Esophagus muscularis mucosa (tissue), 4 donors: ENCODE measurements at places on chromosomes 12 and 14. TPM values are rescaled to one million over a fixed set of nuclear protein-coding genes. Genes with fewer than 3 reads are reported as not detected.

- DNase-seq: no peak
Measured at GRCh38 chr14:51094282-51094821, 553 bp downstream of the TRIM9 start.

DNA sequence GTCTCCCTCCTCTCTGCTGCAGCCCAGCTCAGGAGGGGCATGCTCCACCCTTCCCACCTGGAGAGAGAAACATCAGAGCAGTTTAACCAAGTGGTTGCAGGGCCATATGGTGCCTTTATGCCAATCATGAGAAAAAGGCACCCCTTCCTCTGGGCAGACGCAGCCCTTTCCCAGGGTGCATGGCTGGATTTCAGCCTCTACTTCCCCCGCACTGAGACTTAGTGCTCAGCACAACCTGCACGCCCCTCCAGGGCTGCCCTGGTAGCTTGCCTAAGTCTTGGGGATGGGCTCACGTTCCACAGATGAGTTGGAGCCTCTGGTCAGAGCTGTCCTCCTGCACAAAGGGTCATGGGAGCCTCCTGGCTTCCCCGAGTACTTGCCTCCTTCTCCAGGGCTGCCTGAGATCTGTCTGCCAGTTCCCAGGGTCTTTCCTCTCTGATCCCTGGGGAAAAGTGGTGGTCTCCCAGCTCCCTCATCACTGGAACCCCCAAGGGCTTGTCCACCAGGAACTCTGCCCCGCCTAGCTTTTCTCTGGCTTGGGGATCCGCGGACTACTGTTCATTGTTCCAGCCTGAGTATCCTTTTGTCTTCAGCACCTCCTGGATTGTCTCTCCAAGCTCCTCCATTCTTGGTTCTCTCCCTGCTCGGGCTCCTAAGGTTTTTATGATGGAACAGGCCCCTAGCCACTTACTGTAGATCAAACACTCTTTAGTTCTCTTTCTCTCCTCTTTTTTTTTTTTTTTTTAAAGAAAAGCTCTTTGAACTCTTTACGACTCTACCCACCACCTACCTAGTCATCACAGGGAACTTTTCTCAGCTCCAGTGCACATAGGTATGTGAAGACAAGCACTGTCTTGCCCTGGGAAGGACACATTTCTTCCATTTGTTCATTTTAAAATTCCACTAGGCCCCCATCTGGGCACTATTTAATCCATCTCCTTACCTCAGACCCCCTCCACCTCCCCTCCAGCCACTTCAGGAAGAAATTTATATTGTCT is 6.1 kb upstream of the KRT74 start:
- DNase-seq: no peak

- DNase-seq: no peak
Measured at GRCh38 chr12:16348435-16349130, 1.1 kb downstream of the MGST1 start.

DNA sequence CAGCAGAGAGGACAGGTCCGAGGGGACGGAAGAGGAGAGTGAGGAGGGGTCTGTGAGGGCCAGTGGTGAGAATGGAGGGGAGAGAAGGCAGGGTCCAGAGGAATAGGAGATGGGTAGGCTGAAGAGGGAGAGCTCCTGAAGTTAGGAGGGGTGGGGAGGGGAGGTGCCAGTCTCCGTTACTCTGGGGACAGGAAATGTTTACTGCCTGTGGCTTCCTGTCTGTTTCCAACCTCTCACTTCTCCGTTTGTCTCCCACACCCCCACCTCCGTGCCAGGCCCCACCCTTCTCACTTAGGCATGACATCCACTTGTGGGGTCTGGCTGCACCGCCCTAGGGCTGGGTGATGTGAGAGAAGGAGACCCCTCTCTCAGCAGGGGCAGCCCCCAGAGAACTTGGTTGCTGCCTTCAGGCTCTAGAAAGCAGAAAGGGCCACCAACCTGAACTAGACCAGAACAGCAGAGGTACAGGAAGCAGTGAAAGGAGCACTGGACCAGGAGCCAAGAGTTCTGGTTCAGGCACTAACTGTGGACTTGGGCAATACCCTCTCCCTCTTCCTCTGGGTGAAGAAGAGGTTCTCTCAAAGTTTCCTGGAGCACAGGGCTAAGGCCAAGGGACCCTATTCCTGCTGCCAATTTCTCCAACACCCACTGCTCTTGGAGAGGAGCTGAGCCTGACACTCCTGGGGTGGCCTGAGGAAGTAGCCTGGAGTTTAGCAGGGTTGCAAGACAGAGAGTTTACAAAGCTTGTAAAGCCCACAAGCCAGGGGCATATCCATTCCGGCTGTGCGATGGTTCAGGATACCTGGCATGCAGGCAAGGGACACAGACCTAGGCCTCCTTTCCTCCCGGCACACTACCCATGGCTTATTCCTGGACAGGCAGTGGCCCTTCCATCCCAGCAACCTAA is 5.5 kb downstream of the ITGA5 start:
- no peak for DNase-seq

- DNase-seq: no peak
Measured at GRCh38 chr12:124622331-124622730, 54.9 kb upstream of the NCOR2 start.

DNA sequence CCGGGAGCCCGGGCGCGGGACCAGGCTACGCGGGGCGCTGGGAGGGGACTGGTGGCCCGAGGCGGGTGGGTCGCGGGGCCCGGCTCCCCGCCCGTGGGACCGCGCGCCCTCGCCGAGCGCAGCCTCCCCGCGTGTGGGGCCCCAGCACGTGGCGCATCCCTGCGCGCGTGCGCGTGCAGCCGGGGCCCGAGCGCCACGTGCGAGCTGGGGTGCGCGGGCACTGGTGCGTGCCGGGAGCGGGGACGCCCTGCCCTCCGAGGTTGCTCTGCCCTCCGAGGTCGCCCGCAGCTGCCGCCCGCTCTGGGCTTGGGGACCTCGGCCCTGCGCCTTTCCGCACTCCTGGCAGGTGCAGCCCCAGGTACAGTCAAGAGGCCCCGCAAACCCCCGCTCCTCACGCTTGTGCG is 365 bp upstream of the CCDC88C start:
- DNase-seq: no peak

DNA sequence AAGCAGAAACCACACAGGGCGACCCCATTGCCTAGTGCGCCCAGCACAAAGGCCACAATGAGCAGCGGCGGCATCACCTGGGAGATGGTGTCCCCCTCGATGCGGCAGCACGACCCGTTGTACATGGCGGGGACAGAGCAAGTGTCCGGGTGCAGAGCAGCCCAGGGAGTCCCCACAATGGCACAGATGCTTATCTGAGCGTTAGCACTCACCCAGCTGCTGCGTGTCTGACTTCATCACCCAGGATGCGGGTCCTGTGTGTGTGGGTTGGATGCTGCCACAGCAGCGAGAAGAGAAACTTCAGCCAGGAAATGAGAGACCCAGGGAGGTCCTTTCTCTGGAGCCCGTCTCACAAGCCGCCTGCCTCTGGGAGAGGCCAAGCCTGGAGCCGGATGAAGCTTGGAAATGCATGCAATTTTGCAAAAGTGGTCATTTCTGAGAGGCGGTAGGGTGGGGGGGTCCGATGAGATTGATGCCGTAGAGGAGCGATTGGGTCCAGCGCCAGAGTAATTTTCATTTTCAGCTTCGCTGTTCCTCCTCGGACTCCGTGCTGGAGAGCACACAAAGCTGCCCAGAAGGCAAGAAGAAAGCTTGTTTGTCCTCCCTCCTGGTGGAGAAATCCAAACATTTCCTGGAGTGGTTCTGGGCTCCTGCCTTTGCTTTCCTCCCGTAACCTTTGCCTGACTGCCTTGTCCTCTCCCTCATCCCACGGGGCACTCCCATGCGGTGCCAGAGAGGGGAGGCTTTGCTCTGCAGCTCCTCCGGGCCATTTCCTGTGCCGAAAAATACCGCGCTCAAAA is at the start of gene HCAR1:
TSS of gene HCAR1 (minus strand) at position 630 of the 800 bp plus-strand sequence. CDS start at position 125, 505 bp downstream.
- DNase-seq: no peak

DNA sequence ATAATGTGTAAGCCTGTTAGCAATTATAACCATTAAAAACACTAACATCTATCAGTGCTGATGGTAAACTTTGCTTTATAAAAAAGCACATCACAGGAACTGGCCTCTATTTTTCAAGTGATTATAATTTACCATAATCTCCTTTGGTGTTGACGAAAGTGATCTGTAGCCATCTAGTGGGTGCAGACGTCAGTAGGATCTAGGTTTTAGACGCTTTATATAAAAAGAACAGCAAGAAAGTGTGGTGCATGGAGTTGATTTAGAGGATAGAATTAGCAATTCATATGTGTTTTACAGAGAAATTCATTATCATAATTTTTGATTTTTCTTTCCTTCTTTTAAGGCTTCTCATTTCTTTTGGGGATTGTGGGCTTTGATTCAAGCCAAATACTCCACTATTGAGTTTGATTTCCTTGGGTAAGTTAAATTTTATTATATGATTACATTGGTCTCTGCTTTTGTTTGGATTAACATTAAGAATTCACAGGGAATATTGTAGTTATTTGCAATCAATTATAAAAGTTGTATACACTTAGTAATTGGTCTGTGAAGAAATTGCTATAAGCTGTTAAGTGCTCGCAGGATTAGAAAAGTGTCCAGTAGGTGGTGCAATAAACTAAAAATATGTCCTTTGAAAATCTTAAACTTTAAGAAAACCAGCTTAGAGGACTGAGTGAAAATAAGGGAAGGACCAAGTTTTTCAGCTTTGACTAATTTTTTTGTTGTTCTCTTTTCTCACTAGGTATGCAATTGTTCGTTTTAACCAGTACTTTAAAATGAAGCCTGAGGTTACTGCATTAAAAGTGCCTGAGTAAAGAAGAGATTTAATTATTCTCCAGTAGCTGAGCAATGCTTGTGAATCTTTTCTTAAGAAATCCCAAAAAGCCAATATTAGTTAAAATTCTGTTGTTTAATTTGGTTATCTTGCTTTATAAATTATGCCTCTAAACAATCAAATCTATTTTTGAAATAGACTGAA is 59.5 kb downstream of the ETNK1 start:
- no peak for DNase-seq

GRCh38 chr12:110108309-110109036 is 15.7 kb upstream of the IFT81 start:
- DNase-seq: no peak

GRCh38 chr12:31991815-31992214 is 32.6 kb downstream of the RESF1 start:
- DNase-seq: no peak

- DNase-seq: no peak
Measured at GRCh38 chr12:20272801-20273200, 95.5 kb upstream of the PDE3A start.

- DNase-seq: no peak
Measured at GRCh38 chr12:48937170-48937569, 11.9 kb upstream of the FKBP11 start.

DNA sequence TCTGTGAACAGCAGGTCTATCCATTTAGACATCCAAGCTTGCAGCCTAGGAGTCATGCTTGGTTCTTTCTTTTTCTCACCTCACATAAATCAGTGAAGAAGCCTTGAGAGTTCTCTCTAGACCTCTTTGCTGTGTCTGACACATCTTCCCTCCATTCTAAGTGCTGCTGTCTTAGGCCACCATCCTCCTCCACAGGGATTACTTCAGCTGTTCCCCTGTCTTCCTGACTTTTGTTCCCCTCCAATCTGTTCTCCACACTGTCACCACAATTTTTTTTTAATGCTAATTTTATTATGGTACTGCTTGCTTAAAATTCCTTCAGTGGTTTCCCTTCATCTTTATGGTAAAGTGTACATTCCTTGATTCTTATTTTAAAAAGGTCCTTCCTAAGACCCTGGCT is 71.8 kb downstream of the DERA start:
- DNase-seq: no peak

DNA sequence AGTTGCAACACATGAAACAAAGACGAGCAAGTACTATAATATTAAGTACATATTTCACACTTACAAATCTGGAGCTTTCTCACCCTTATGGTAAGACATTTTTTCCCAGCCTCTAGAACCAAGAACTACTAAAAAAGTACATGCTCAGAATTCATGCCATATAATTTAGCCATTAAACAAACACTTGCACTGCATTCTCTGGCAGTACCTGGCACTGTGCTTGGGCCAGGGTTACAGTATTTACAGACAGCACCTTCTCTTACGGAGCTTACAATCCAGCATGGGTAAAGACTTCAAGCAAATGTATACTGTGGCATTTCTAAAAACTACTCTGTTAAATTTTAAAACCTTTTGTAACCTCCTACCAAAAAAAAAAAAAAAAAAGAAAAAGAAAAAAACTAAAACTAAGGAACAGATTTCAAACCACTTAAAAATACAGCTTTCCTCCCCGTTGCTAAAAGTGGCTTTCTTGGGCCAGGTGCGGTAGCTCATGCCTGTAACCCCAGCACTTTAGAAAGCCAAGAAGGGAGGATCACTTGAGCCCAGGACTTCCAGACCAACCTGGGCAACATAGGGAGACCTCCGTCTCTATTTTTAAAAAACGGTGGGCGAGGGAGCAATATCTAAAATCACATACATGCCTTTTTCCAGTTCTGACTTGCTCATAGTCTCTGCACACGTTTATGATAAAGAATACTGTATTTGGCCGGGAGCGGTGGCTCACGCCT is 956 bp downstream of the GNPTAB start:
- no peak for DNase-seq

DNA sequence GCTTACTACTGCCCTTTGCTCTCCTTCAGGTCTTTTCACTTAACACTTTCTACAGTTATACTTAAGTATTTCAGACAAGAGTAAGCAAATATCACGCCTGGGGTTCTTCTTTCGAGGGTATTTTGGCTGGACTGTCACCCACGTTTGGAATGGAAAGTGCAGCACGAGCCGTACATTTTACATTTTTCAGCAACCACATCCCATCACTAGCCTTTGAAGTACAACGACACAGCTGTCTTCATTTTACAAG is 349 bp upstream of the FAM177A1 start:
- no peak for DNase-seq

- DNase-seq: no peak
Measured at GRCh38 chr12:41510470-41510869, 322.4 kb downstream of the PDZRN4 start.

DNA sequence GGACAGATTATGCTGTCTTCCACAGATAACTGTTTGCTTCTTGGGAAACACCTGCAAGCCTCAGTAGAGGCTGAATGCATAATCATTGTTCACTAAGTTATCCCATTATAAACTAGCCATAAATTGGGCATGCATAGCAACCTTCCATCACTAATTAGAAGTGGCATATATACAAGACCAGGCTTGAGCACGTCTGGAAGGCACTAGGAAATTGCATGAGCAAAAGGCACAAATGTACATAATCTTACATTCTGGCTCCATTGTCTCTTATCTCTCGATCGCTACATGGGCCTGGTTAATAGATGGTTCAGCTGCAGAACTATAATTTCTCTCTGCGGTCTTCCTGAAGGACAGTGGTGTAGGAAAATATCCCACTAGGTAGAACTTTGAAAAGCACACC is 679.2 kb downstream of the RPL10L start:
- DNase-seq: no peak

GRCh38 chr14:68247274-68247673 is 427.7 kb downstream of the RAD51B start:
- no peak for DNase-seq

GRCh38 chr12:24896171-24896570 is 52.7 kb downstream of the BCAT1 start:
- DNase-seq: no peak

GRCh38 chr12:19885093-19885812 is 446.0 kb downstream of the AEBP2 start:
- DNase-seq: no peak

SERPINA12 gene
- total RNA-seq: not detected

CELA1 gene
- not detected for total RNA-seq

KCNMB4 gene
- 7.5 TPM for total RNA-seq

KRT73 gene
- total RNA-seq: not detected

TOMM20L gene
- total RNA-seq: not detected

KLRC1 gene
- total RNA-seq: not detected

AMHR2 gene
- total RNA-seq: not detected

OTOGL gene
- total RNA-seq: 0.83 TPM

TMTC2 gene
- 6.0 TPM for total RNA-seq

TAS2R42 gene
- total RNA-seq: not detected

ATP23 gene
- total RNA-seq: 17.9 TPM
